H7 (cell line): ENCODE measurements at places on chromosomes 16 and 17. TPM values are rescaled to one million over a fixed set of nuclear protein-coding genes. Genes with fewer than 3 reads are reported as not detected.

The CCL14 gene
- total RNA-seq = not detected in 2 replicates

The CCL18 gene
- total RNA-seq = not detected in 2 replicates

DNA sequence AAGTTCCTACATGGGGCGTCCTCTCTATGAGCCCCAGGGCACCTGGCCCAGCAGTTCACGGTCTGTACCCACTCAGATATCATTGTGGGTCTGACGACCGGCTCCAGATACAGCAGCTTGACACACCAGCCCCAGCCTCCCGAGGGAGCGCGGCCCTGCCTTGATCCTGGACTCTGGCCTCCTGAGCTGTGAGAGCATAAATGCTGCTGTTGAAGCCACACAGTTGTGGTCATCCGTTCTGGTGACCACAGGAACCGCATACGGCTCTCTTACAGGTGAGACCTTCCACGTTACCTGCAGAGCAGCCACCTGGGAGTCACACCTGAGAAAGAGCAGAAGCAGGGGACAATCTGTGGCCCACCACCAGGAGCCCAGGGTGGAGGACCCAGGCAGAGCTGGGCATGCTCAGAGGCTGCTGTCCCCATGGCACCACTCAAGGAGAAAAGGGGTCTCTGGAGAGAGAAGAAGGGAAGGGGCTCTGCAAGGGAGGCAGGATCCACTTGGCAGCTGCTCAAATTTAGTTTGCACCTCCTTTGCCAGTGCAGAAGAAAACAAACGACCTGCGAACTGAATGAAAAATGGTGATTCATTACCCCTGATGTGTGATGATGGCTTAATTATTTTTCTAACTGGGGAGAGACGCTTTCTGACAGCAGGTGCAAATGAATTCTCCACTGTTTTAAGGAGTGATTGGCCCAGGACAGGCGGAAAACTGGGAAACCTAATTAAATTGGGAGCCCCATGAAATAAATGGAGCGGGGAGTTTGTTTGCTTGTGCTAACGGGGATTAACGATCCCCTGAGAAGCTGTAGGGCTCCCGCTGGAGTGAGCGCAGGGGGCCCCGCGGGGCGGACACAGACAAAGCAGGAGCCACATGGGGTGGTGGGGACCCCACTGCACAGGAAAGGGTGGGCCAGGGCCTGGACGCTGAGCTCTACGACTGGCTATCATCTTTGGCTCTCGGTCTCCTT lies 208.9 kb downstream of the RBFOX3 start:
- DNase-seq = no peak

- peak; percentile 87 for DNase-seq
Measured at GRCh38 chr16:85334718-85335583, 222.7 kb upstream of the CIBAR2 start.

The ST6GALNAC2 gene
- 1.7 and 2.4 TPM in 2 replicates for total RNA-seq

The CTRL gene
- 2.4 and 3.7 TPM in 2 replicates for total RNA-seq

DNA sequence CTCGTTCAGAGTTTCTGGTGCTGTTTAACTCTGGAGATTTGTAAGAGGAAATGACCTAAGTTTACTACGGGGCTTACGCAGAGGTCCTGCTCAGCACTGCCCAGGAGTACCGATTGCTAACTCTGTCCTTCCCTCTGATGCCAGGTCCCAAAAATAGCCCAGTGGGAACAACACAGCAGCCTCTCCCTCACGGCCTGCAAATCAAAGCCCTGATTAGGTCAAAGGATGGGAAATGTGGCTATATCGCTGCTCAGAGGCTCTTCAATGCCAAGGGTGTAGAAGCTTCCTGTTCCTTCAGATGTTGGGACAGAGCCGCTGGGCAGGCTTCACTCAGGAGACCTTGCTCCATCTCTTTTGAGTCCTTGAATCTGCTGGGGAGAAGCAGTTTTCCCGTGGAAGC lies 174.2 kb upstream of the KCNJ16 start:
- DNase-seq = no peak

DNA sequence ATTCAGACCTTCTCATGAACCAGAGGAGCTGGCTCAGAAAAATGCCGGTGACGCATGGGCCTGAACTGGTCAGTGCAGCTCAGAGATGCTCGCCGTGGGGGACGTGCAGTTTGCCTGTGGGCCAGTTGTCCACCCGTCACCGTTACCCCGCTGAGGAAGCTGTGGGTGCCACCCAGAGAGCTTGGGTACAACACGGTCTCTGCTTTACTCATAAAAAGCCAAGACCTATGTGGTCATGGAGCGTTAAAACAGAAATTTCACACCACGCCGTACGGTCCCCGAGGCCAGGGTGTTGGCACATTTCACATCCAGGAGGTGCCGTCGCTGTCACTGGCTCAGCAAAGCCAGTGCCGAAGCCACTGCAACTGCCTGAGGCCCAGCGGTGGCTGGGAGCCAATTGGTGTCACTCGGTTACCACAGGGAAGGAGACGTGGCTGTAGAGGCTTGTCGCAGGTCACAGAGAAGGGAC lies 120.9 kb downstream of the METRNL start:
- no peak for DNase-seq

DNA sequence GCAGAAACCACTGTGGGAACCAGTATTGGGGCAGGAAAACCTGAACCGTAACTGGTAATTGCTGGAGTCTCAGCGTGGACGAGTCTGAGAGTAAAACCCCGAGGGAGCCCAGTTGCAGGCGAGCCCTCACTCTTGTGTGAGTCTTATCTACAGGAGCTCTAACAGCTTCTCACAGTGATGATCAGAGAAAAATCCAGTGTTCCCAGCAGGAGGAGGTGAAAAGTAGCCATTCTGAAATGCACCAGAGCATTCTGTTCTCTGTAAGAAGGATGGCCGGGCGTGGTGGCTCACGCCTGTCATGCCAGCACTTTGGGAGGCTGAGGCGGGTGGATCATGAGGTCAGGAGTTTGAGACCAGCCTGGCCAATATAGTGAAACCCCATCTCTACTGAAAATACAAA lies 161.2 kb downstream of the COPRS start:
- no peak for DNase-seq

DNA sequence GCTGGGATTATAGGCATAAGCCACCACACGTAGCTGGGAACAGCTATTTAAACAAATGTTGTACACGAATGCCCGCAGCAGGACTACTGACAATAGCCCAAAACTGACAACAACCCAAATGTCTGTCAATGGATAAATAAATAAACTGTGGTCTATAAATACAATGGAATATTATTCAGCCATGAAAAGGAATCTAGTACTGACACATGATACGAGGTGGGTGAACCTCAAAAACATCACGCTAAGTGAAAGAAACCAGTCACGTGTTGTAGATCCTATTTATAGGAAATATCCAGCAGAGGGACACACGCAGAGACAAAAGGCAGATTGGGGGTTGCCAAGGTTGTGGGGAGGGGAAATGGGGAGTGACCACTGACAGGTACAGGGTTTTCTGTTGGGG lies 390.0 kb upstream of the TNRC6C start:
- no peak for DNase-seq

- peak; percentile 76 for DNase-seq
Measured at GRCh38 chr17:305090-305976, 47.3 kb downstream of the RPH3AL start.

DNA sequence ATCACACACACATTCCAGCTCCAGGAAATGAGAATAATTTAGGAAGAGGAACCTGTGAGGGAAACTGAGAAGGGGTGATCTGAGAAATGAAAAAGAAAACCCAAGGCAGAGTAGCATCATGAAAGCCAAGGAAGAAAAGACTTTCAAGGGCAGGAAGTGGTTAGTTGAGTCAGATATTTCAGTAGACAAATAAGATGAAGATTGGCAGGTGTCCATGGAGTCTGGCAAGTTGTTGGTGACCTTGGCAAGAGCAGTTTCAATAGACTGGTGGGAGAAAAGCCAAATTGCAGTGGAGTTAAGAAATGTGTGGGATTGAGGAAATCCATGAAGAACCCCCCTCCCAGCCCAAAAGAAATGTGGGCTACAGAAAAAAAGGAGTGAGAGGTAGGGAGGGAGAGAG lies 10.7 kb downstream of the GNAO1 start:
- DNase-seq = no peak

DNA sequence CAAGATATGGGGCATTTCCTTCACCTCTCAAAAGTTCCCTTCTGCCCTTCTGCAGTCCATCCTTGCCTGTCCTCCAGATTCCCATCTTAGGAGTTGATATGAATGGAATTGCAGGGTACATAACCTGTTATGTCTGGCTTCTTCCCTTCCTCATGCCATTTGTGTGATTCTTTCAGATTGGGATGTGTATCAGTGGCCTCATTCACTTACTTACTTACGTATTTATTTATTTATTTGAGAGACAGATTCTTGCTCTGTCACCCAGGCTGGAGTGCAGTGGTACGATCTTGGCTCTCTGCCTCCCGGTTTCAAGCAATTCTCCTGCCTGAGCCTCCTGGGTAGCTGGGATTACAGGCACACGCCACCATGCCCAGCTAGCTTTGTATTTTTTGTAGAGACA lies 6.2 kb upstream of the TMEM94 start:
- no peak for DNase-seq

DNA sequence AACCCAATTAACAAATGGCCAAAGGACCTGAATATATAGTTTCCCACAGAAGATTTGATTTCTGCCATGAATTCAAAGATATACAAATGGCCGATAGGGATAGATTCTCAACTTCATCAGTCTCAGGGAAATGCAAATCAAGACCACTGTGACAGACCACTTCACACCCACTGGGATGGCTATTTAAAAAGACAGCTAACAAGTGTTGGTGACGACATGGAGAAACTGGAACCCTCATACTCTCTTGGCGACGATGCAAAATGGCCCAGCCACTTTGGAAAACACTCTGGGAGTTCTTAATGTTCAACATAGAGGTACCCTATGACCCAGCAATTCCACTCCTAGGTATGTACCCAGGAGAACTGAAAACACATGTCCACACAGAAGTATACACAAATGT lies 17.4 kb upstream of the KREMEN2 start:
- DNase-seq = no peak

The GDPD1 gene
- total RNA-seq = 3.1 and 4.3 TPM in 2 replicates

GRCh38 chr16:21646721-21647561 lies 5.5 kb downstream of the IGSF6 start:
- no peak for DNase-seq

The CD300LF gene
- total RNA-seq = not detected in 2 replicates

GRCh38 chr17:45748731-45749310 lies 35.3 kb upstream of the CRHR1 start:
- no peak for DNase-seq

DNA sequence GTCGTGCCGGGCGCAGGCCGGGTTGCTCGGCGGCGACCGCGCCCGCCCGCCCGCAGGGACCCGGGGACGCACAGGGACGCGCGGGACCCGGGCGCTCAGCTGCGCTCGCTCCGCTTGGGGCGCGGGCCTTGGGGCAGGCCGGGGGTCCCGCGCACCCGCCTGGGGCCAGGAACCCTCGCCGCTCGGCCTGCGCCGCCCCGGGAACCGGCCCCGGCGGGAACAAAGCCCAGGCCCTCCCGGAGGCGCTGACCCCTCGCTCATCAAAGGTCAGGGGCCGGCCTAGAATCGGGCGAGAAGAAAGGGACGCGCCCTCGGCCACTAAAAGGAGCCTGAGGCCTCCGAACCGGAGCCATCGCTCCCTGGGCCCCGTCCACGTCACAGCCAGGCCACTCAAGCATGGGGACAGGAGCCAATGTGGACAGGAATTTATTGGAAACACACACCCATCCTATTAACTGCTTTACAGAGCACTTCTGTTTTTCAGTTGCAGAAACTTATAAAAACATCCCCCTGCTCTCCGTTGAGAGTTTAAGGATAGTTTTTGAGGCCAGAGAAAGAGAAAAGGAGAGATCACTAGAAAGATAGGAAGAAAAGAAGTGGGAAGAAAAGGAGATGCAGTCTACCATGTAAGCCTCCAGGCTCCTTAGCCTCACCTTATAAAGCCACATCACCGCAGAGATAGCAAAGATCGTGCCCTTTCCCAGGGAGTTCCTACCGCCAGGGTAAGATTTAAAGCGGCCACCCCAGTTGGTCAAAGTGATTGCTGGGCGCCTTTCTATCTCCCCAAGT lies 558 bp upstream of the ZFHX3 start:
- peak; percentile 56 for DNase-seq

The SMIM5 gene
- 0.11 TPM in 1 of 2 replicates, not detected in the other for total RNA-seq

The PIPOX gene
- total RNA-seq = 17.4 and 26.4 TPM in 2 replicates

DNA sequence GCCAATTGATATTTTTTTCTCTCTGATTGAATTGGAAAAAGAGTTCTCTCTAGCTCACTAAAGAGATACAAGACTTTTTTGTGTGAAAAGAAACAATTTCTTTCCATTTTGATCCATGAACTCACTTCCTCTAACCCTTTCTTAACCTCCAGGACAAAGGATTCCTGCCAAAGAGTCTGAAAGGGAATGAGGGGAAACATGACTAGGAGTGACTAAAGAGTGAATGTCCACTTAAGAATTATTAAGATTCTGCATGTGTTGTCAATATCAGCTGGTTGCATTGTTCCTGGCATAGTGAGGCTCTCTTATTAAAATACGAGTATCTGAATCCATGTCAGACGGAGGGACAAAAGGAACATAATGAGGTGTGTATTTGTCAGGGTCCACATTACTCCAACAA lies 344.7 kb downstream of the GRIN2A start:
- no peak for DNase-seq

GRCh38 chr16:1818204-1818872 lies 8.3 kb downstream of the HAGH start:
- DNase-seq = no peak

GRCh38 chr17:44556166-44556831 lies 985 bp upstream of the FZD2 start:
- peak; percentile 89 for DNase-seq

GRCh38 chr16:53042235-53042701 lies 10.4 kb downstream of the CHD9NB start:
- no peak for DNase-seq

The CCL23 gene
- total RNA-seq = not detected in 2 replicates

The SEZ6 gene
- 0.37 and 0.83 TPM in 2 replicates for total RNA-seq

DNA sequence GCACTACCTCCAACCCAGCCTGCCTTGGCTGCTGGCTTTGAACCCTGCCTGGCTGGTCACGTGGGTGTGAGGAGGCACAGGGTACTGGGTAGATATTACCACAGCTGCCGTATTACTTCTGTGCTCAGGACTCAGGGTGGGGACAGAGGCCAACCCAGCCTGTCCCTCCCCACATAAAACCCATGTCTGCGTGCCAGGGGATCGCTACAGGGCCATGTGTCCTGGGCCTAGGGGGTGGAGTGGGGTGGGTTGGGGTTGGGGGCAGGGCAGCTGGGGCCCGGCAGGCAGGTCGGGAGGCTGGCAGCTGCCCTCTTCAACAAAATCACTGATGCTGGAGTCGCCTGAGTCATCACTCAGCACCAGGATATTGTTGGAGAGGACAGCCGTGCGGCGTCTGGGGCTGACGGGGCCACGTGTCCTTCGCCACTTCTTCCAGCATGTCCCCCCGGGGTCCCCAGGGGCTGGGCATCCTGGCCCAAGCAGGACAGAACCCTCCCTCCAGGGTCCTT lies 39.7 kb upstream of the PVALEF start:
- DNase-seq = no peak

The TIGD7 gene
- total RNA-seq = 2.1 and 5.5 TPM in 2 replicates
